Gastrocnemius medialis (tissue), 4 donors: ENCODE measurements at places on chromosomes 4 and X.

DNA sequence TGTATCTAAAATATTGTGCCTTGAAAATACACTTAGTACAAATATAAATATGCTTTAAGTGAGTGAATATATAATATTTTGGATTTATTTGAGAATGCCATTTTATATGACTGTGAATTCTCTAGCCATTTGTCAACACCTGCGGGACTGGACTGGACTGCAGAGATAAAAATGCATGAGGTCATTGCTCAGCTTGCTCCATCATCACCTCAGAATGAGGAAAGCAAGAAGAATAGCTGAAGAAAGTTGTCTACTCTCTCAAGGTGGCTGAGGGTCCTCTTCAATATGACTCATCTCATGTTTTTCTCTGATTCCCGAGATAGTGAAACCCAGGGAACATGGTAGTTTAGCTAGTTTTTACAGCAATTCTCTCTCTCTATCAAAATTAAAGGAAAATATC lies 732.5 kb upstream of the AGA start:
- no peak for DNase-seq

DNA sequence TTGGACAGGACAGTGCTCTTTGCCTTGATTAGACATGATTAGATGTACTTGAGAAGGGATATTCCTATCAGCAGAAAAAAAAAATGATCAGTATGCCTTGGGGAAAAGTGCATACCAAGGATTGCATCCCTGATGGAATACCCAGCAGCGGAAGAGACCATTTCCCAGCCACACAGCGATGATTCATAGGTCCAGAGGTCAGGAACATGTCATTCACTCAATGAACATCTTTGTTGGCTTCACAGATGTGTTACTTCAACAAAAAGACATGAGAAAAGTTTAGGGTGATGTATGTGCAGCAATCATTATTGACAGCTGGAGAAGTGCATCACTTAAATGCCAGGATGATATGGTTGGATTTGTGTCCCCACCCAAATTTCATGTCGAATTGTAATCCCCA lies 293.5 kb downstream of the ZNF674 start:
- no peak for DNase-seq

GRCh38 chrX:134801267-134801666 lies 143.0 kb upstream of the PLAC1 start:
- no peak for DNase-seq

DNA sequence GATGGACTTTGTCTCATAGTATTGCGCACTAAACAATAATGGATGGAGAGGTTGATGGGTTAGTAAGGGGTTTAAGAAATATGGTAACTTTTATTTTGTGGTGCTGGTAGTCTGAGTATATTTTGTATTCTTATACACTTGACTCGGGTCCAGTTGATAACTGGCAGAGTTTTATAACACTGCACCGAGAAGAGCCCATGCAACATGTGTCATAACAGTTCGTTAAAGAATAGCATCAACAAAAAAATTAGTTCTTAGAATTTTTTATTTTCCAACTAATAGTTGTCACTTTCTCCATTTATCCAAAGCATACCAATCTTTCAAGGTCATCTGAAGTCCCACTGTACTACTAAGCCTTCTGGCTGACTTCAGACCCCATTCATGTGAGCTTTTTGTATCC lies 175.1 kb downstream of the SOWAHB start:
- no peak for DNase-seq

GRCh38 chr4:2446656-2447564 lies 22.0 kb upstream of the RNF4 start:
- DNase-seq, result no peak

- DNase-seq, result no peak
Observed at GRCh38 chr4:144782345-144782744, 136.4 kb downstream of the HHIP start.

- no peak for DNase-seq
Observed at GRCh38 chr4:122542411-122543236, 78.2 kb downstream of the IL21 start.

GRCh38 chrX:100931925-100932285 lies 3.2 kb upstream of the XKRX start:
- no peak for DNase-seq
